Stimulated activated CD8-positive, alpha-beta memory T cell treated with anti-CD3 and anti-CD28 coated beads, Interleukin-15, amount 100 ng/mL, for 4 hours (primary cell): ENCODE measurements at places on chromosomes 11 and 22.

DNA sequence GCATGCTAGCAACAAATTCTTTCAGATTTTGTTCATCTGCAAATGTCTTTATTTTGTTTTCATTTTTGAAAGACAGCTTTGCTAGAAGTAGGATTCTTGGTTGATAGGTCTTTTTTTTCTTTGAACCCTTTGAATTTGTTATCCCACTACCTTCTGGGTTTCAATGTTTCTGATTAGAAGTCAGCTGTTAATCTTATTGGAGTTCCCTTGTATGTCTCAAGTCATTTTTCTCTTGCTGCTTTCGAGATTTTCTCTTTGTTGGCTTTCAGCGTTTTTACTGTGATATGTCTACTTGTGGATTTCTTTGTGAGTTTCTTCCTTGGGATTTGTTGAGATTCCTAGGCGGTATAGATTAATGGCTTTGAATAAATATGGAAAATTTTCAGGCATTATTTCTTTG lies 27.2 kb upstream of the MS4A8 start:
- DNase-seq, result no peak

DNA sequence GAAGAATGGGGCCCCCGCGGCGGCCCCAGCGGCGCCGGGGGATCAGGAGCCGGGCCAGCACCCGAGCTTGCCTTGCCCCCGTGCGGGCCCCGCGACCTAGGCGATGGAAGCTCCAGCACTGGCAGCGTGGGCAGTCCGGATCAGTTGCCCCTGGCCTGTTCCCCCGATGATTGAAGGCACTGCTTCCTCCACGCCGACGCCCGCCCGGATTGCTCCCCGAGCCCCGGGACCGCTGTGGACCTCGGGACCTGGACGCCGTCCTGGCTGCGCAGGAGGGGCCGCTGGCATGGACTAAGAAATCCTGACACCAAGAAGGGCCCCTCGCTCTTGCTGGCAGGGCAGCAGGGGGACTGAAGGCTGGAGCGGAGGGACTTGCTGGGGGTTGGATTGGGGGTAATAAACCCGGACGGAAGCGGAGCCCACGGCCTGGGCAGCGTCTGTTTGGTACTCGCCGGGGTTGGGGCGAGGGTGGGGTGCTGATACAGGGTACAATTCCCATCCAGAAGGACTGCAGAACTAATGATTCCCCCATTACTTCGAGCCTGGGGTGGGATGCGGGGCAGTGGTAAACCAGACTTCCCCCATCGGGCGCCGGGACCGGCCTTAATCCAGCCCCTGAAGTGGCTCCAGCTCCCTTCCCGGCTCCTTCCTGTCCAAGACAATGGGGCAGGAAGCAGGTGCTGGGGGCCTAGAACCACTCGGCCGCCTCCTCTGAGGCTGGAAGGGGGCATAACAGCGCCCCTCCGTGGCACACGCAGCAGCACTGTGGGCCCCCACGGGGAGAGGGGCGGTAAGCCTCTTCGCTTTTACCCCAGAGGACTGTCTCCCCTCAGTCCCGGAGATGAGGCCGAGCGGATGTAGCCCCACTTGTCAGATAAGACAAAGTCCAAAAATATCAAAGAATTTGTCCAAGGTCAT lies 1.0 kb downstream of the CCDC85B start:
- no peak for DNase-seq

DNA sequence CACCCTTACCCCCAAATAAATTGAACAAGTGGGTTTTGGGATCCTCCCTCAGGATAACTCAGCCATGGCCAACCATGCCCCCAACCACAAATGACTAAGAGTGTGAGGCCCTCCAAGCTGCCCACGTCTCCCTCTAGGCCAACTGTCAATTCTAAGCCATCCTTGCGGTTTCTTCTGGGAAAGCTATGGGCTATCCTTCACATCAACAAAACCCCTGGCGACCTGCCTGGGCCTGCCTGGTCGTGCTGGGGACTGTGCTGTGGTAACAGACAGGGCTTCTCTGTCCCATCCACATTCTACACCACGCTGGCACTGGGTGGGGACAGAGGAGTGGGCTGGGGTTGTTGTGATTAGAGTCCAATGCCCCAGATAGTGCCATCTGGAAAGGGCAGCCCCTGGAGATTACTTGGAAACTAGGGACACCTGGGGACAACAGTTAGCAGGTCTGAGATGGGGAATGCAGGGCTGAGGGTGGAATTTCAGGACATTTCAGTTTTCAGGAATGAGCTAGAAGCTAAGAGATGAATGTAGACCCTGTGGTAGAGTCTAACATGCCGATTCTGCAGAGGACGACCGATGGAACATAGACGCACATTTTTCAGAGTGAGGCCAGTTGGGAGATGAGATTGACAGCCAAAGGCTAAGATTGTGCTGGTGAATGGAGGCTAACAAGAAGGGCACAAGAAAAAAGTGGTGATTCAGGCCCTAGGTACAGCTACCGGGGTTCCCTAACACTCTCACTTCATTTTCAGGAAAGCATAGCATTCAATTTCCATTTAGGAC lies 131.9 kb downstream of the RASSF10 start:
- DNase-seq, result no peak

GRCh38 chr22:46006379-46007002 lies 29.5 kb upstream of the WNT7B start:
- DNase-seq, result peak; percentile 65

GRCh38 chr22:39514373-39514973 lies 5.9 kb upstream of the ATF4 start:
- no peak for DNase-seq

DNA sequence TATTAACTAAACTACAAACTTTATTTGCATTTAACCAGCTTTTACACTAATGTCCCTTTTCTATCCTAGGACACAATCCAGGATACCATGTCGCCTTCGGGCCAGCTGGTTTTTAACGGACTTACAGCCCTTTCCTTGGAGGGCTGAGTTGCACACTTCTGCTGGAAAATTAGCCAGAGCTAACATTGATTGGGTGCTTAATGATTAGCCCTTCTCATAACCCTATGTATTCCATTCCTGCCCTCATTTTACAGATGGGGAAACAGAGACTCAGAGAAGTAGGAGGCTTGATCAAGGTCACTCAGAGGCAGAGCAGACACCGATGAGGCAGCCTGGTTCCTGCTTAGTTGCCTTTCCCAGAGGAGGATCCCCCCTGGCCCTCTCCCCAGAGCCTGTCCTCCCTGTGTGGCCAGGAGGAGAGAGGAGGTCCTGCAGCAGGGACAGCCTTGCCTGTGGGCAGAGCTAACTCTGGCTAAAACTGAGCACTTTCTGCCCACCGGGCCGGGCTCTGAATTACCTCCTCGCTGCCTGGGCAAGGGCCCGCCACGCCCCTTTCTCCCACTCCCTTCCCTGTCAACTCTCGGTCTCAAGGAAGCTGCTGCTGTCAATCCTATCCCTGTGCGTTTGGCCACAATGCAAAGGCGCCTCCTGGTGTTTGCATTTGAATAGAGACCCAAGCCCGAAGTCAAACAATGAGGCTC lies 59.6 kb upstream of the PAX6 start:
- no peak for DNase-seq

DNA sequence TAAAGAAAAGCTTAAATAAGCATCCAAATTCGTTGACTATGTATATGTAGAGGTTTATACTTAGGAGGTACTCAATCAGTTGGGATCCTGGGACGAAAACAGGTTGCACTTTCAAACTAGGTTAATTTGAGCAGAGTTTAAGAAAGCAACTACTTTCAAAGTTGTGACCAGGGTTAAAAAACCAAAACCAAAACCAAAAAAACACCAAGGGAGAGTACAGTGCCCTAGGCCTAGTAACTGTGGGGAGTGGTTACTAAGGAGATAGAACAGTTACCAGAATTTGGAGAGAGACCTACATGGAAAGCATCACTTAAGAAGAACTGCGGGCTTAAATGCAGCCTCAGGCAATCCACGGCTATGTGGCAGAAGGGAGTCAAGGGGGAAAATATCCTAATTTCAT lies 148.3 kb downstream of the JRKL start:
- no peak for DNase-seq

DNA sequence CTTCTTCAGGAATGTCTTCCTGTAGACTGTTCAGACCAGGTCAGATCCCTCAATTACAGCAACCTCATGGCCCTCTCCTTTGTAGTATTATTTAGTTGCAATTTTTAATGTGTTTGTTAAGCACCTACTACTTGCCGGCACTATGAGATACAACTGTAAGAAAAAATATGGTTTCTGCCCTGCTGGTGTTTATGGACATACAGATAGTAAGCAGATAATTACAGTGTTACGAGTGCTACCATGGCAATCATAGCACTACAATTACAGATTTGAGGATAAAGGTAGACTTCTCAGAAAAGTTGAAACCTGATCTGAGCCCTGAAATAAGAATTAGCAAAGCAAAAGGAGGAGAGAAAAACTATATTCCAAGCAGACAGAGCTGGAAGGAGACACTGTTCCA lies 2.8 kb downstream of the LRRC51 start:
- DNase-seq, result no peak
